ENCODE measurements at places on chromosomes 13 and 19. TPM values are rescaled to one million over a fixed set of nuclear protein-coding genes. Genes with fewer than 3 reads are reported as not detected.

ZNF766 gene
- 25.8 TPM for total RNA-seq

FCHO1 gene
- 70.6 TPM for total RNA-seq

ACER1 gene
- total RNA-seq: not detected

DNAAF3 gene
- total RNA-seq: not detected

SOX21 gene
- not detected for total RNA-seq

BCAM gene
- not detected for total RNA-seq

PRR19 gene
- total RNA-seq: 0.89 TPM

NLRP7 gene
- not detected for total RNA-seq

ZNF730 gene
- 0.45 TPM for total RNA-seq

SPART gene
- total RNA-seq: 8.4 TPM

SMIM44 gene
- total RNA-seq: not detected

JSRP1 gene
- 1.0 TPM for total RNA-seq

KCNRG gene
- 0.21 TPM for total RNA-seq

PSG11 gene
- not detected for total RNA-seq

SMIM24 gene
- total RNA-seq: 2.3 TPM

CBY2 gene
- total RNA-seq: not detected

DIAPH3 gene
- 34.7 TPM for total RNA-seq

KASH5 gene
- 0.64 TPM for total RNA-seq

ATP4A gene
- total RNA-seq: not detected

LILRA2 gene
- 0.14 TPM for total RNA-seq

COX6B2 gene
- total RNA-seq: 2.0 TPM

SBK3 gene
- total RNA-seq: not detected

GAPDHS gene
- not detected for total RNA-seq
